ENCODE measurements at places on chromosomes 13 and 19.

DNA sequence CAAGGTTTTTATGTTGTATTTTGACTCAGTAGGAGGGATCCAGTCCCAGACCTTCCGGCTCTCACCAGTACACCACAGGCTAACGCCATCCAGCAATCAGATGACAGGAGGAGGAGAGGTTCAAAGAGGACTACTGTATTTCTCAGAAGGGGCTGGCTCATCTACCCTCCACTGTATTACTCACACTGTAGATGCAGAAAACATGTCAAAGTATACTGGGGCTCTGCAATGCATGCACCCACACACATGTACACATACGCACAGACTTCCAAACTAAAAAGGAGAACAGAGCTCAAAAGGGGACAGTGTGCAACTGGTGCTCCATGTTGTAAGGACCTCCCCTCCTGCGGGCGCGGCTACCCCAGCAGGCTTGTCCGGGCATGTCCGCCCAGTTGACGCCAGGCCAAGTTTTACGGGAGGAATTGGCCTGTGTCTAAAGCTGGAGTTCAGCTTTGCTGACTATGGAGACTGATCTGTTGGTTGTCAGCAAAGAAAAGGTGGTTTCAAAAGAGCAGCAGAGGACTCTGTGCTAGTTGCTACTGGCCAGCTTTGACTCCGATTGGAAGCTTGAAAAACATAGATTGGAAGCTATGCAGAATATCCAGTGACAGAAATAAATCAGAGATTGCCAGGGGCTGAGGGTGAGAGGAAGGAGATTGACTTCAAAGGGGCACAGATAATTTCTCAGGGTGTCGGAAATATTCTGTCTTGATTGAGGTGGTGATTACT, 314.2 kb downstream of the DLEU7 start:
- DNase-seq = peak; percentile 13

DNA sequence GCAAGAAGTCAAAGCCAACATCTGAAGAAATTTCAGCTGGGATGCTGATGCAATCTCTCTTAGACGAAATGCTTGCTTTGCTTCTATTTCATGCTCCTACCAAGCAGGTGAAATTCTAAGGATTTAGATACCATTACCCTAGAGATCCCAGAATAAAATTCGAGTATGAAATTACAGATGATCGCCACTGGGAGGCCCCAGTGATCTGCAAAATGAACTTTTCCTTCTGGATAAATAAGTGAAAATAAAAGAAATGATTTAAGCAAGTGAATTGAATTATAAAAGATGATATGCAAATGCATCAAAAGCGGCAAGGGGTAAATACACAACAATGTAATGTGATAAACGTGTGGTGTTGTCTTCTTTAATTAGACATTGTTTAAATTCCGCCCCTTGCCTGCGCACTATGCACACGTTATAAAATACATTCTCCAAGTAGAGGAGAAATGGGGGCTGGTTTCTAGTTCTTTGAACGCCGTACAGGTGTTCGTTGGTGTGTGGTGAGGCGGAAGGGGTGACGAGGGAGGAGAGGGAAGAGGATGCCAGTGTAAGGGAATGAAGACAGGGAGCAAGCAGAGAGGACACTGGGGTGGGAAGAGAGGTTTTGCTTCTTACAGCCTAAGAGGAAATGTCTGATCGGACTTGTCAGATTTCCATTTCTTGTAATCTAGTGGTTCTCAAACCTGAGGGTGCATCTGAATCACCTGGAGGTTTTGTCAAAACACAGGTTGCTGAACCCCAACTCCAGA, 58.0 kb downstream of the ERCC5 start:
- no peak for DNase-seq

- no peak for DNase-seq
Measured at GRCh38 chr13:39209731-39210531, 171.7 kb downstream of the NHLRC3 start.

- no peak for DNase-seq
Measured at GRCh38 chr19:3774621-3775373, 2.8 kb upstream of the RAX2 start.

- DNase-seq = no peak
Measured at GRCh38 chr13:101332583-101332982, 83.7 kb downstream of the NALCN start.

- DNase-seq = no peak
Measured at GRCh38 chr19:46474211-46474610, 2.8 kb upstream of the PNMA8A start.

- DNase-seq = no peak
Measured at GRCh38 chr19:41114132-41114531, at the start of gene CYP2F1. CYP2F1 (plus strand) TSS chr19:41114432; CDS start chr19:41116189, 1,757 bp downstream.

DNA sequence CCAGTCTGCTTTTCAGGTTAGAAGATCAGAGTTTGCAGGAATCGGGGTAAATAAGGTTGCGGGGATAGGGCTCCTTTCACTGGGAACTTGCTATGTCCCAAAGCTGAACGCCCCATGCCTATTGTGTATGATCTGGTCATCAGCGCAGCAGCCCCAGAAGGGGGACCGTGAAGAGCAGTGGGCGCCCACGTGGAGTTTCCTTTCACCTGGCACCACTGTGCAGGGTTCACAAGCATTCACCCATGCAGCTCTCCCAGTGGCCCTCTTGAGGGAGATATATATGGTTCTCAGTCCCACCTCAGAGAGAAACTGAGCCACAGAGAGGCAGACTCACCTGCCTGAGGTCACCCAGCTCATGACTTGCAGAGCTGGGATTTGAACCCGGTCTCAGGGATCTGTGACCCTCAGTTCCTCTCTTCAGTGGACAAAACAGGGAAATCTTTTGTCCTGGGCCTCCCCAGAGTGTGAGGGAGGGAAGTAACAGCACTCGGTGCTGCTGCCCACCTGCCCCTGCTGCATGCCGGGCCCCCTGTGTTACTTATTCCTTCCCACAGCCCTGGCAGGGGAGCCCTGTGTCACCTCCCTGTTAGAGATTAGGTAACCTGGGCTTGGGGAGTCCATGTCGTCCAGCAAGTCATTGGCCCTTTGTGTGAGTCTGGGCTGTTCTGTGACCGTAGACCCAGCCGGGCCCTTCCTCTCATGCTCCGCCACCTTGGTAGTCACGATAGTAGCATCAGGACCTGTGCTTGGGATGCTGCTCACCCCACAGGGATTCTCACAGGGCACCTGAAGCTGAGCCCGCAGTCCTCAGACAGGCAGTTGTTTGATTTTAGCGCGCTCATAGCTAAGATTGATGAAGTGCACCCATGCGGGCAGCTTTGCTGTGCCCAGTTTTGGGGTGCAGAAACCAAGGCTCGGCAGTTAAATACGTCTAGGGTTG, 27.9 kb downstream of the PPP5C start:
- DNase-seq = no peak

DNA sequence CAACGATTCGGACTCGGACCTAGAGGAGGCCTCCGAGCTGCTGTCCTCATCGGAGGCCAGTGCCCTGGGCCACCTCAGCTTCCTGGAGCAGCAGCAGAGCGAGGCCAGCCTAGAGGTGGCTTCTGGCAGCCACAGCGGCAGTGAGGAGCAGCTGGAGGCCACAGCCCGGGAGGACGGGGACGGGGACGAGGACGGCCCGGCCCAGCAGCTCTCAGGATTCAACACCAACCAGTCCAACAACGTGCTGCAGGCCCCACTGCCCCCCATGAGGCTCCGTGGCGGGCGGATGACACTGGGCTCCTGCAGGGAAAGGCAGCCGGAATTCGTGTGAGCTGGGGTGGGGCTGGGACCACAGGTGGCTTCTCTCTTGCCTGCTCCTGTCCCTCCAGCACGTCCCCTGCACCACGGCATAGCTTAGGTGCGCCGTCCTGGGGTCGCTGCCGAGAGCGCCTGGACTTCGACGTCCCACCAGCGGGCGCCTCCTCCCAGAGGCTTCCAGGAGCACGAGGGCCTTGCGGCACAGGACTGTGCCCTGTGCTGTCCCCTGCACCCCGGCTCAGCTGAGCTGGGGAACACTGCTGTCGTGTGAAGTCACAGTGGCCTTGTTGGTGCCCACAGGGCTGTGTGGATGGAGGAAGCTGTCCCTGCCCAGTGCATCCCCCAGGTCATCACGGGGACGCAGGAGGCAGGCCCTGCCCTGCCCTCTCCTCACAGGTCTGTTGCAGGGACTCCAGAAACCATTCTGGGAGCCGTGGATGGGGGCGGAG, 9.3 kb downstream of the POLR2E start:
- DNase-seq = no peak

All from activated CD4-positive, alpha-beta T cell treated with anti-CD3 and anti-CD28 coated beads, Interleukin-2, amount 50 U/mL, for 48 hours (primary cell).